ENCODE measurements at places on chromosomes 12 and 14.

DNA sequence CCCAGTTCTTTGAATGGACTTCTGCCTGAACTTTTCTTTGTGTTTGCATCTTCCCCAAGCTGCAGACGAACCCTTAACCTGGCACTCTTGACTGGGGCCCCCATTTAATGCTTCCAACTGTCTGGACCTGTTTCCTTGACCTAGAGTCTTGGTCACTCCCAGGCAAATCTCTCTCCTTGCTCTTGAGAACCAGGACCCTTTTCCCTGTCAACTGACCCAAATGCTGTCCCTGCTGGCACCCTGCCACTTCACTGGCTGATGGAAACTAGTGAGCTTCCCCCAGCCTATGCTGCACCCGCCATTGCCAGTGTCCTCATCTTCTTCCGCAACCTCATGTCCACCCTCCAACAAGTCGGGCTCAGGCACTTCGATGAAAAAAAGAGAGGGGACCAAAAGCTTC, 79.5 kb downstream of the PRIMA1 start:
- no peak for DNase-seq

DNA sequence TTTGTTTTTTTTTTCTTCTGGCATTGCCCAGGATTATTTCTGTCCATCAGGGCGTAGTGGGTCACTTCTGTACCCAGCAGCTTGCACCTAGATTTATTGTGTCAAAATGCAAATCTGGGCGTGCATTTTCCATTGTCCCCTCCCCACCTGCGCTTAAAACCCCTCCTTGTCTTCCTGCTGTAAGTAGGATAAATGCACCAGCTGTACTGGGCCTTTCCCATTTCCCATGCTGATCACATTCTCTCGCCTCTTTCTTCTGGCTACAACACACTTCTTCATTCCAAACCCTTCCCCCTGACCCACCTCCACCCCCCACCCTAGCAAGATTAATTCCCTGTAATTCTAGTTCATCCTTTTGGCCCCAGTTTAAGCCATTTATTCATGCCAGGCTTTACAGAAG, 128.0 kb downstream of the ETV6 start:
- DNase-seq: no peak

GRCh38 chr14:25904446-25904845, 693.4 kb downstream of the NOVA1 start:
- DNase-seq: no peak

- no peak for DNase-seq
Observed at GRCh38 chr14:96581902-96582301, 79.7 kb downstream of the PAPOLA start.

- DNase-seq: no peak
Observed at GRCh38 chr12:22733756-22734155, 108.8 kb downstream of the ETNK1 start.

- DNase-seq: no peak
Observed at GRCh38 chr14:56715938-56716337, 94.3 kb downstream of the OTX2 start.

- no peak for DNase-seq
Observed at GRCh38 chr12:47034661-47035060, 44.8 kb upstream of the PCED1B start.

DNA sequence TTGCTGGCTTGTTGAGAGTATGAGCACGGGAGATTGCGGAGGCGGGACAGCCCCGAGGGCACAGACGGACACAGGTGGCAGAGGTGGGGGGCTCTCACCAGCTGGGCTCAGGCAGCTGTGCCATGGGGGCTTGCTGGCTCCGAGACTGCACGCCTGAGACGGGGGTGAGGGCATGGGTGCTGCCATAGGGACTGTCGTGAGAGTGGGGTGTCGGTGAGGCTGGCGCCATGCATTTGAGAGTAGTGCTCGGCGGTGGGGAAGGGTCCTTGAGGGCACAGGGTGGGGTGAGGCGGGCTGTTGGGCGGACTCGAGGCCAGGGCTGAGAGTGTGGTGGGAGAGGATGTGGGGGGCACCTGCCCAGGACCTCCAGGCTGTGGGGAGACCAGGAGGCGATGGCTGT, 40.7 kb upstream of the TEX22 start:
- no peak for DNase-seq

- no peak for DNase-seq
Observed at GRCh38 chr14:24312736-24313507, 1.6 kb downstream of the LTB4R start.

DNA sequence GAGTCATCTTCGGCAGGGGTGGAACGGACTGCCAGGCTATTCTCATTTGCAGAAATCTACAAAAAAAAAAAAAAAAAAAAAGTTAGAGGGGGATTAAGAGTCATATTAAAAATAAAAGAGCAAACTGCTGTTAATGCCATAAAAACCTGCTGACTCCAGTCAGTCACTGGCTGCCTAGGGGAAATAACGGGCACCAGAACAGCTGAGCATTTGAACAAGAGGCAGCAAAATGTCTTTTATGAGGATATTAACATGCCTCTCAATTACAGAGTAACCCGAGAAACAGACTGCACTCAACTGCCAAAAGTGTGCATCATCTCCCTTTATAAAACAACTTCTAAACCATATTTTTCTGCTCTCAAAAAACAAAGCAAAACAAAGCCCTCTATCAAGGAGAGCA, 28.7 kb upstream of the CERS5 start:
- DNase-seq: no peak

DNA sequence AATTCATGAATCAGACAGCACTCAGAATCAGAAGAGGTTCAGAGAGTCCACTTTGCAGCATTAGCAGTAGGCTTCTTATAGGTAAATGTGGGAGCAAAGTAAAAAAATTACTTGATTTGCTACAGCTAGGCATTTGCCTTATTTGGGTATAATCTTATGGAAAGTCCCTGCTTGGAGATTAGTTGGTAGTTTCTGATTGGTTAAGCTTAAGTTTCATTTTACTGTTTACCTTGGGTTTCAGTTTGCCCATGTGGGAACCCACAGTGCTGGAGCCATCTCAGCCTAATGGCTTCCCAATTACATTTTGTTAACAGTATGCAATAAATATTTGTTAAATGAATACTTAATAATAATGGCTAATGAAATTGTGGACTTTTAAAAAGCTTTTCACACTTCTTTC, 311.0 kb upstream of the FLRT2 start:
- no peak for DNase-seq

GRCh38 chr12:50390316-50390741, 6.1 kb downstream of the FAM186A start:
- no peak for DNase-seq

Data from stimulated activated CD4-positive, alpha-beta T cell treated with anti-CD3 and anti-CD28 coated beads, Interleukin-4, amount 100 ng/mL, for 48 hours (primary cell).